ENCODE measurements at places on chromosomes 13 and 19.

DNA sequence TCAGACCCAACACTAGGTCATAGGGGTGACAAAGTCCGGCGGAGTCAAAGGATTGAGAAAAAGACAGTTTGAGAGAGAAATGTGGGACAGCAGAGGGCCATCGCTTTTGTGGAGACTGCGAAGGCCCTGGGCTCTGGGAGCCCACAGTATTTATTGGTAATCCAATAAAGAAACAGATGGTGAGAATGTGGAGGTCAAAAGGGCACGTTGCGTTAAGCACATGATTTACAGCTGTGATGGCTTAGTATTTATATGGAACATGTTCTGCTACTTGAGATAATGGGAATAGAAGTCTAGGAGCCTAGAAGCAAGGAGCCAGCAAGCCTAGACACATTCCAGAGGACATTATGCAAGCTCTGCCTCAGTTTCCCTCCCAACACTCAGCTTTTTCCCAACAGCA lies 2521.1 kb downstream of the PCDH9 start:
- DNase-seq = no peak

GRCh38 chr13:50636007-50636704 lies 207.3 kb downstream of the DLEU7 start:
- DNase-seq = no peak

DNA sequence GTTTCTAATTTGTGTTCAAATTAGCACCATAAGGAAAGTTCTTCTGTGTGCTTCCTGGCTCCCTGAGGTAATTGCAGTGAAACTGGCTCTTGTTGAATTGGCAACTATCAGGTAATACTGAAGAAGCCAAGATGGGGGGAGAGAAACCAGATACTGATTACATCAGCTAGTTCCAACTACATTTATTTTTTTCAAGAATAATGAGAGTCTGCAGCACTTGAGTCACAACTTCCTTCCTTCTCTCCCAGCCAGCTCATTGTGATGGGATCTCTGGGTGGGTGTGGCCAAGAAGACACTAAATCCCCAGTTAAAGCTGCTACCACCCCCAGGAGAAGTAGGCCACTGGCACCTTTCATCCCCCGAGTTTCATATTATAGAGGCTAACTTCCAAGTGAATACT lies 100.7 kb upstream of the RXFP2 start:
- DNase-seq = no peak

GRCh38 chr19:46056536-46056935 lies 15.7 kb upstream of the IGFL4 start:
- no peak for DNase-seq
